Chondrocyte (in vitro differentiated cells): ENCODE measurements at places on chromosomes 12 and 14. TPM values are rescaled to one million over a fixed set of nuclear protein-coding genes. Genes with fewer than 3 reads are reported as not detected.
A peak's percentile ranks its signal among the peaks of the same experiment; 100 is the strongest.

GRCh38 chr14:105099778-105100177 lies 34.5 kb upstream of the GPR132 start:
- H3K4me1 ChIP-seq: no peaks in the 10 kb centered on the region
- peaks cover 12% of the 10 kb centered on the region for H3K36me3 ChIP-seq
- peak; percentile 2 for DNase-seq
- no peak overlapping the region for H3K4me3 ChIP-seq
- no peak overlapping the region for H3K27ac ChIP-seq
- peaks cover 19% of the 10 kb centered on the region for H3K27me3 ChIP-seq

FAM186B gene
- 0.27 to 0.51 TPM (median 0.46 TPM) in 3 replicates for total RNA-seq

DNA sequence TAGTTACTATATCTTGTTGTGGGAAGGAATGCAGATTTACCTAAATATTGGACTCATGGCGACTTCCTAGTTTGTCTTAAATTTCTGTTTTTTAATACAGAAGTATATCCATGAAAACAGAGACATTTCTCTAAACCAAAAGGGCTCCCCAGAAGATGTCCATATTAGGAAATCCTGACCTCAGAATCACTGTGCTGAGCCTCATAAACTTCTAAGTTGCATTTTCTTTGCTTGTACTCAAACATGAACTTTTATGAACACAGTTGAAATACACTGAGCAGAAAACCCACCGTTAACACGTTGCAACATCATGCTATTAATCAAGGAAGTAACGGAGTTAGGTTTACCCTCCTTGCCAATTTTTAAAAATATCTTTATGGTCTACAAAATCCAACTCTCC lies 42.9 kb upstream of the NR2C1 start:
- no peaks in the 10 kb centered on the region for H3K27me3 ChIP-seq
- no peak for DNase-seq
- peaks cover 29% of the 10 kb centered on the region for H3K4me1 ChIP-seq
- no peak overlapping the region for H3K27ac ChIP-seq
- no peak overlapping the region for H3K4me3 ChIP-seq

TEDC1 gene
- total RNA-seq: 12.9 to 15.5 TPM (median 14.3 TPM) in 3 replicates

DPY19L2 gene
- 6.7 to 8.9 TPM (median 6.9 TPM) in 3 replicates for total RNA-seq

GRCh38 chr12:71070416-71071128 lies 87.2 kb downstream of the TSPAN8 start:
- no peaks in the 10 kb centered on the region for H3K27me3 ChIP-seq
- no peaks in the 10 kb centered on the region for H3K36me3 ChIP-seq
- no peak overlapping the region for H3K27ac ChIP-seq
- no peaks in the 10 kb centered on the region for H3K4me1 ChIP-seq
- no peak overlapping the region for H3K4me3 ChIP-seq

- no peak overlapping the region for H3K4me3 ChIP-seq
- no peaks in the 10 kb centered on the region for H3K27me3 ChIP-seq
- H3K4me1 ChIP-seq: peaks cover 89% of the 10 kb centered on the region
- DNase-seq: no peak
Observed at GRCh38 chr14:52876806-52877205, 74.0 kb downstream of the FERMT2 start.

HOXC9 gene
- total RNA-seq: not detected in 3 replicates

GRCh38 chr12:50102646-50103309 lies 1.0 kb upstream of the GPD1 start:
- no peak for DNase-seq
- H3K4me1 ChIP-seq: peaks cover 11% of the 10 kb centered on the region
- H3K27ac ChIP-seq: no peak overlapping the region
- H3K4me3 ChIP-seq: no peak overlapping the region
- peaks cover 18% of the 10 kb centered on the region for H3K36me3 ChIP-seq

DCN gene
- 723 to 2,473 TPM (median 743 TPM) in 3 replicates for total RNA-seq

DNA sequence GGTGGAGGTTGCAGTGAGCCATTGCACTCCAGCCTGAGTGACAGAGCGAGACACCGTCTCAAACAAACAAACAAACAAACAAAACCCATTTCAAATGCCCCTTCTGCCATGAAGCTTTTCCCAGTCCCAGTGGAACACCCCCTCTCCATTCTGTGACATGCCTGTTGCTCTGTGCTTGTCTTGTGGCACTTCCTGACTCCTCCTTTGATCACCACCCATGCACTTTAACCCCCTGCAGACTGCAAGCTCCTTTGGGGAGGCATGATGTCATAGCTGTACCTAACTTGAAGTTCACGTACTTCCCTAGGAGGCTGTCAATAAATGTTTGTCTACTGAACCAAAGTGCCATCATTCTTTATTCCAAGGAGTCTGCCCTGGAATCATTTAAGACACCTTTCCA lies 64.7 kb downstream of the TMCC3 start:
- peaks cover 4% of the 10 kb centered on the region for H3K36me3 ChIP-seq
- no peaks in the 10 kb centered on the region for H3K4me1 ChIP-seq
- no peak overlapping the region for H3K4me3 ChIP-seq

GRCh38 chr12:4445156-4446101 lies at the start of gene FGF6:
TSS of gene FGF6 (minus strand) at chr12:4445815. CDS start at chr12:4445570, 245 bp downstream.
- no peaks in the 10 kb centered on the region for H3K36me3 ChIP-seq
- H3K4me3 ChIP-seq: no peak within 1 kb of the TSS

- no peak overlapping the region for H3K4me3 ChIP-seq
- no peak for DNase-seq
- H3K27me3 ChIP-seq: peaks cover 2% of the 10 kb centered on the region
- no peaks in the 10 kb centered on the region for H3K36me3 ChIP-seq
- peaks cover 13% of the 10 kb centered on the region for H3K4me1 ChIP-seq
Observed at GRCh38 chr14:22448905-22449599, 140.0 kb downstream of the DAD1 start.

- no peak overlapping the region for H3K4me3 ChIP-seq
- H3K27ac ChIP-seq: no peak overlapping the region
- no peaks in the 10 kb centered on the region for H3K36me3 ChIP-seq
- peaks cover 36% of the 10 kb centered on the region for H3K27me3 ChIP-seq
Observed at GRCh38 chr12:117818400-117818799, 150.4 kb downstream of the KSR2 start.

LRFN5 gene
- total RNA-seq: 0.10 TPM in 1 of 3 replicates, not detected in the others

- H3K36me3 ChIP-seq: no peaks in the 10 kb centered on the region
- no peak overlapping the region for H3K4me3 ChIP-seq
- H3K27ac ChIP-seq: no peak overlapping the region
- H3K4me1 ChIP-seq: peaks cover 18% of the 10 kb centered on the region
- DNase-seq: no peak
Observed at GRCh38 chr14:22466491-22466890, 122.5 kb downstream of the DAD1 start.

GRCh38 chr12:79121486-79121885 lies 256.9 kb downstream of the SYT1 start:
- H3K4me3 ChIP-seq: no peak overlapping the region
- no peaks in the 10 kb centered on the region for H3K4me1 ChIP-seq
- H3K27ac ChIP-seq: no peak overlapping the region
- no peak for DNase-seq

ESR2 gene
- 0.41 TPM in 1 of 3 replicates, not detected in the others for total RNA-seq

KLHL33 gene
- not detected in 3 replicates for total RNA-seq
